ENCODE measurements at places on chromosomes 4 and X.

DNA sequence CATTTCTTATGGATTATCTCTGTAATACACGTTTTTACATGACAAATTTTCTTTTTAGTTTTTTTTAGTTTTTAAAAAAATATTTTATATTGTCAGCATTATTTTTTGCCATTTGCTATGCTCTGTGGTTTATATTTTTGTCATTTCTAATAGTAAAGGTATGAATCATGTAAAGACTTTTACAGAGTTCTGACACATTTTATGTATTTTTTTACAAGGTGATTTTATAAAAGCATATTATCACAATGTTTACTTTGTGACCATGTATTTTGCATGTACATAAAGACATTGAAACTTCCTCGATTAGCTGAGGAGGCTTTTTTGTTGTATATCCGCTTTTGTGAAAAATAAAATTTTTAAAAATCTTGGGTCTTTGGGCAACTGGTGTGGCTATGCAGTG is 1705.1 kb downstream of the PCDH7 start:
- no peaks in the 10 kb centered on the region for H3K36me3 ChIP-seq
- H3K4me1 ChIP-seq: no peaks in the 10 kb centered on the region
- no peak overlapping the region for H3K4me3 ChIP-seq
- no peak overlapping the region for H3K27ac ChIP-seq

GRCh38 chr4:4334798-4335520 is 44.9 kb downstream of the ZBTB49 start:
- peaks cover 12% of the 10 kb centered on the region for H3K27me3 ChIP-seq
- H3K36me3 ChIP-seq: no peaks in the 10 kb centered on the region
- H3K4me1 ChIP-seq: no peaks in the 10 kb centered on the region
- no peak overlapping the region for H3K27ac ChIP-seq

GRCh38 chrX:17812763-17813162 is 48.3 kb downstream of the RAI2 start:
- H3K4me1 ChIP-seq: no peaks in the 10 kb centered on the region
- H3K36me3 ChIP-seq: no peaks in the 10 kb centered on the region
- no peak overlapping the region for H3K27ac ChIP-seq

GRCh38 chr4:154506253-154506652 is 14.7 kb upstream of the DCHS2 start:
- H3K27ac ChIP-seq: no peak overlapping the region
- no peak for DNase-seq
- H3K4me1 ChIP-seq: no peaks in the 10 kb centered on the region
- H3K4me3 ChIP-seq: no peak overlapping the region

All from activated naive CD4-positive, alpha-beta T cell treated with anti-CD3 and anti-CD28 coated beads, Interleukin-2, amount 10 ng/mL, durations not matched to agents 7 days and 5 days (primary cell).